H9 (cell line): ENCODE measurements at places on chromosomes 3 and 15.

- no peak for DNase-seq
Observed at GRCh38 chr3:123700791-123701722, 116.2 kb upstream of the HACD2 start.

- DNase-seq: peak; percentile 38
Observed at GRCh38 chr15:99446565-99447496, 119.0 kb upstream of the MEF2A start.

DNA sequence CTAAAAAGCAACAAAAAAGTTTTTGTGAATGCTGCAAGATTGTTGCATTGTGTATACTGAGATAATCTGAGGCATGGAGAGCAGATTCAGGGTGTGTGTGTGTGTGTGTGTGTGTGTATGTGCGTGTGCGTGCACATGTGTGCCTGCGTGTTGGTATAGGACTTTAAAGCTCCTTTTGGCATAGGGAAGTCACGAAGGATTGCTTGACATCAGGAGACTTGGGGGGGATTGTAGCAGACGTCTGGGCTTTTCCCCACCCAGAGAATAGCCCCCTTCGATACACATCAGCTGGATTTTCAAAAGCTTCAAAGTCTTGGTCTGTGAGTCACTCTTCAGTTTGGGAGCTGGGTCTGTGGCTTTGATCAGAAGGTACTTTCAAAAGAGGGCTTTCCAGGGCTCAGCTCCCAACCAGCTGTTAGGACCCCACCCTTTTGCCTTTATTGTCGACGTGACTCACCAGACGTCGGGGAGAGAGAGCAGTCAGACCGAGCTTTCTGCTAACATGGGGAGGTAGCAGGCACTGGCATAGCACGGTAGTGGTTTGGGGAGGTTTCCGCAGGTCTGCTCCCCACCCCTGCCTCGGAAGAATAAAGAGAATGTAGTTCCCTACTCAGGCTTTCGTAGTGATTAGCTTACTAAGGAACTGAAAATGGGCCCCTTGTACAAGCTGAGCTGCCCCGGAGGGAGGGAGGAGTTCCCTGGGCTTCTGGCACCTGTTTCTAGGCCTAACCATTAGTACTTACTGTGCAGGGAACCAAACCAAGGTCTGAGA is 4.7 kb downstream of the BHLHE40 start:
- DNase-seq: no peak

DNA sequence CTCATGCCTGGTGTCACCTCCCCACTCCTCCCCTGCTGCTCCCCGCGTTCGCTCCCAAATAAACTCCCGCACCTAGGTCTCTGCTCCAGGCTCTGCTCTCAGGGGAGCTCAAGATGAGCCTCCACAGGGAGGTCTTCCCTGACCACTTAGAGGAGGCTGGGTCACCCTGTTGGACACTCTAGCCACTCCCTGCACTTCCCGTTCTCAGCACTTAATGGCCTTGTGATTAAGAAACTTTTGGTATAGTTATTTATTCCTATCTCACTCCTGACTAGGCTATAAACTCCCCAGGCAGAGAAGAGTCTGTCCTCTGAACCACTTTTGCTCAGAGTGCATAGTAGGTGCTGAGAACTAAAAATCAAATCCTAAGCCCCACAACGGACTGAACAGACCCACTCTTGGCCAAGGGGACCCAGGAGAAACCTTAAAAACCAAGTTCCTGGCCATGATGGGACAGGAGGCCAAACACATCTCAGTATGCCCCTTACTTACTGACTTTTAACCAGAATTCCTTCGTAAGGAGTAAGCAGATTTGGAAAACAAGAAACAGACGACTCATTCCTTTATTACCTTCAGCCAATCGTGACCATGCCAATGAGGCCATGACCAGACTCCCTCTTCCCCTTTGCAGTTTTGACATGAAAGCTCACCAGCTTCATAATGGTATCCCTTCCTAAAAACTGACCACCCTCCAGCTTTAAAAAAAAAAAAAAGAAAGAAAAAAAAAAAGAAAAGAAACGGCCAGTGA is 69.0 kb upstream of the HRH1 start:
- DNase-seq: no peak

GRCh38 chr3:143885780-143886427 is 37.6 kb upstream of the SLC9A9 start:
- DNase-seq: peak; percentile 48

GRCh38 chr3:99500485-99500884 is 137.9 kb upstream of the COL8A1 start:
- no peak for DNase-seq

DNA sequence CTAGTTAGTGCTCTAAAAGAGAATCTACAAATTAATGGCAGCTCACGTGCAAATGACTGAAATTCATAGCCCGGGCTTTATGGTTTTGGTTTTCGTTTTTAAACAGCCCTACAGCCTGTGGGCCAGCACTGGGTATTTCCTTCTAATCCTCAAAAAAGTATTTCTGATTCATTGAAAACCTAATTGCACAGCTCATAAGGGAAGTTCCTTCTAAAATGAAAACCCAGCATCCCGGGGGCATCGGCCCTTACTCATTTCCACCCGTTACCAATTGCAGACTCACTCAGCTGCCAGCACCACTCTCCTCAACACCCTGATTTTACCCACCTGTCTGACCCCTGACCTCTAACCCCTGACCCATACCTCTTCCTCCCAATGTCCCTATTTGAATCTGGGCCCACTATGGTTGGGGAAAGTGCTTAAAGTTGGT is 59.5 kb upstream of the ZNF148 start:
- DNase-seq: no peak

DNA sequence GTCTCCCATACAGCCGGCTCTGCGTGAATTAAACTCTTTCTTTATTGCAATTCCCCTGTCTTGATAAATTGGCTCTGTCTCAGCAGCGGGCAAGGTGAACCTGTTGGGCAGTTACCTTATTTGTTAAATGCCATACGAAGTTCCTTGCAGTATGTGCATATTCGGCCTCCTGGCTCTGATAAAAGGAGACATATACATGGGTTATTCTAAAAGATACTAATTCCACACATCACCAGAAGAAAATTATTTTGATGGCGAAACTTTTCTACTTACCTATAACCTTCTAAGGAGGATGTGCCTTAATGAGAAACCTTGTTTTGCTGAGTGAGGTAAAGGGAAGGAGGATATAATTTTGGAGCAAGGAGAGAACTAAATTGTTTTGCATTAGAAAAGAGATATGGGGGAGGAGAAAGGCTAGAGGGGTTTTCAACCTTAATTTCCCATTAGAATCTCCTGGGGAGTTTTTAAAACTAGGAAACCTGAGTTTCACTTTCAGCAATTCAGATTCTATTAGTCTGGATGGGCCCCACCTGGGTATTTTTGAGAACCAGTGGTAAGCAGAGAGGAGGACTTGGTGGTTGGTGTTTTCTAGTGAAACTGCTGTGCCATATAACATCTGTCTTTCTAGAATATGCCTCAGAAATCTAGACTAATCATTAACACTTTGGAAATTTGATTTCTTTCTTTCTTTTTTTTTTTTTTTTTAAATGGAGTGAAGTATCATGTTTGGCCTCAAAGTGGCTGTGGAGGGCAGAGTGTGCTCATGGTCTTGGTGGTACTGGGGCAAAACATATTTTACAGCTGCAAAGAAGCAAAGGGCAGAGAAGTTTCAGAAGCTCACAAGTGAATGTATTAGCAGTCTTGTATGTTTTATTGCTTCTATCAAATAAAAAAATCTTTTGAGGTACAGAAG is 23.0 kb downstream of the NANOGP8 start:
- no peak for DNase-seq

DNA sequence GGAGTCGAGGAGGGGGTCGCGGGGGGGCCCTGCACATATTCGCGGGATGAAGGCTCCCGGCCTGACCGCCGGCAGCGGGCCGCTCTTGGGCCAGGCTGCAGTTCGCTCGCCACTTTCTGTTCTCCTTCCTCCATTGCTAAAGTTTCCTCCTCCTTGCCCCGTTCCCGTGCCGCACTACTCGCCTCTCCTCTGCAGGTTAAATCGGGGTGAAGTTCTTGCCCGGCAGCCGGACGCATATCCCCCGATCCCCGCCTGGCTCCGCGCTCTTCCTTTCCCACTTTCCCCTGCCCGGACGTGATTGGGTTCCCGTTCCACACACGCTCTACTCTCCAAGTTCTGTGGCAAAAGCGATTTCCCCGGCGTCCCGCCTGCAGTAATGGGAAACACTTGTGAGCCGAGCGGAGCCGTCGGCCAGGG is 556 bp downstream of the CRYBG3 start:
- no peak for DNase-seq

GRCh38 chr3:187150186-187150585 is 10.9 kb upstream of the RPL39L start:
- DNase-seq: no peak

DNA sequence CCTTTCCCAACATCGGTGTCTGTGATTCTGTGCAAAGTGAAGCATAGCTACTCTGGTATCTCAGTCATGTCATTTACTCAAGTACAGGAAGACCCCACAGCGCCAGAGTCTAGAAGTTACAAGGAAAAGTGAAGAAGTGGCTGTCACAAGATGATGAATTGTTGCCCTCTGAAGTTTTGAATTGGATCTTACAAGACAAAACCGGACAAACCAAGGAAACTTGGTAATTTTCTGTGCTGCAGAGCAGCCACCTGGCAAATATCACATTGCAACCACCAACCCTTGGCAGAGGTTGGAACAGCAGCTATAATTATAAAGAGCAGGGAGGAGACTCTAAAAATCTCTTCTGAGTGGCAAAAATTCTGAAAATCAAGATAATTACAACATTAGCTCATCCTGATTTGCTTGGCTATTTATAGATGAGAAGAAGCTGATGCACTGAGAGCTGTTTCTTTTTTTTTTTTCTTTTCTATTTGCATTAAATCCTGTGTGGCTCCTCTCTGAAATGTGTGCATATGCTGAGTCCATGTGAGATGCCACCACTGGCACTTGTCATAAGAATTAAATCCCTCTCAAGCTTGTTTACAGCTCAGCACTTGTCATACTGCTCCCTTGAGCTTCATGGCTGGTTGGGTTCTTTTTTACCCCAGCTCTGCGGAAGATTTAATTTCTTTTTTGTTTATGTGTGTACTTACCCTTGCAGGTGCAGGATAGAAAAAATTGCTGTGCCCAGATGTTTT is 68.0 kb upstream of the MNS1 start:
- DNase-seq: no peak
